H4 (cell line): ENCODE measurements at places on chromosomes 1 and 21.

GRCh38 chr1:60114745-60115318 is 41.3 kb upstream of the C1orf87 start:
- no peak for DNase-seq

GRCh38 chr21:42374864-42375499 is 8.6 kb upstream of the TFF1 start:
- no peak for DNase-seq

- no peak for DNase-seq
Observed at GRCh38 chr21:45358261-45358670, 46.7 kb upstream of the COL18A1 start.

DNA sequence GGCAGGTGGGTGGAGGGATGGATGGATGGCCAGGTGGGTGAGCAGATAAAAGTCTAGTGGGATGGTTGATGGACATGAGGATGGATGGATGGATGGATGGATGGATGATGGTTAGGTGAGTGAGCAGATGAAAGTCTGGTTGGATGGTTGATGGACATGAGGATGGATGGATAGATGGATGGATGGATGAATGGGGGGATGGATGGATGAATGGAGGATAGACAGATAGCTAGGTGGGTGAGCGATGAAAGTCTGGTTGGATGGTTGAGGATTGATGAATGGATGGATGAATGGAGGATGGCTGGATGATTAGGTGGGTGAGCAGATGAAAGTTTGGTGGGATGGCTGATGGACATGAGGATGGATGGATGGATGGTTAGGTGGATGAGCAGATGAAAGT is 9.0 kb upstream of the ARHGEF19 start:
- DNase-seq, result no peak

- DNase-seq, result no peak
Observed at GRCh38 chr1:205704903-205705302, 24.6 kb upstream of the SLC45A3 start.

DNA sequence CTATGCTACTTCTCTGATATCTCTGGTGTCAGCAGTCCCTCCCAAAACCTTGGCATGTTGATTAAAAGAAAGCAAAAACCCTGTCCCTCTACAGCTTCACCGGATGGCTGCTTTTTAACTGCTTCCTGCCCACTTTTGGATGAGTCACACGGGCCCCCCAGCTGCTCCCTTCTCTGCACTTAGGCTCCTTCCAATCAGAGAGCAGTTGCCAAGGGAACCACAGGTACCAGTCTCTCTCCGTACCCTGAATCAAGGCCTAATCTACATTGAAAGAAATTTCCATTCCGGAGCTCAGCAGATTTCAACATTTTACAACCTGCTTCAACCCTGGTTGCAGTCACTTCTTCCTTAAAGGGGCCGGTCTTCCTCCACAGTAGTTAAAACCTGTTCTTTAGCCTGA is 70.6 kb upstream of the GJB5 start:
- DNase-seq, result no peak

DNA sequence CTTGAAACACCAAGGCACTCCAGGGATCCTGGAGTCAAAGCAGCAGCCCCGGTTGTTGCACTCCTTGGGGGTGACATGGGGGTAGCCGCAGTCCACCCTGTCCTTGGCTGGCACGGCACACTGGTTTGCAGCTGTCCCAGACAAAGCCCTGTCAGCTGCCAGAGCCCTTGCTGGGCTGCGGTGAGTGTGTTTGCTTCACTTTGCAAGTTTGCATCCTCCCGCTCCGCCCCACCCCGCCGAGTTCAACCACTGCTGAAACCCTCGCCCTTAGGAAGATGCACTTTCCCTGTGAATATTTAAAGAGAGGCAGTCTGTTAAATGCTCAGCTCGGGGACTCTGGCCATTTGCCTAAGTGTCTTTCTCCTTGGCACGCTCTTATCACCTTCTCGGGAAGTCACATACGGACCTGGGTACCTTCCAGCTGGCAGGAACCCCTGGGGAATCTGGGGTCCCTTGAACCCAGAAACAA is 1.7 kb downstream of the TFF3 start:
- no peak for DNase-seq

DNA sequence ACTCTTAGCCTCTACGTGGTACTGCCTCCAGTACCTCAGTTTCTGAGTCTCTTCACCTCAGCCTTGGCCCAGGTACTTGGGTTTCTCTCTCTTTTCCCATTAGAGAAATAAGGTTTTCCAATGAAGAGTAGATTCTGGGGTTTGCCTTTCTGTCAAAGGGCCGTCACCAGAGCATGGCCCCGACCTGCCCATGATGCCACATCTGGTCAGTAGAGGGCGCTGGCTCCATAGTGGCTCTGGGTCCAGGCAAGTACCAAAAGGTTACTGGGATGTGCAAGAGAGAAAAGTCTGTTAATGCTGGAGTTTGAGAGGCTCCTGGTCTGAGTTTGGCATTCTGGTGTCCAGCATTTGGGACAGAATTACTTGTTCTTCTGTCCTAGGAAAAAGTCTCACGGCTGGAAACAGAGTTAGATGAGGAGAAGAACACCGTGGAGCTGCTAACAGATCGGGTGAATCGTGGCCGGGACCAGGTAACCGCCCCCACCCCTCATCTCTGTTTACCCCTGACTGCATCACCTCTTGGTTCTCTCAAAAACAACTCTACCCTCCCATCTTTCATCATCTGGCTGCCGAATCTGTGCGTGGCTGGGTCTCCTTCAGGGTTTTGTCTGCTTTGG is 5.3 kb upstream of the TUFT1 start:
- DNase-seq, result peak; percentile 55

GRCh38 chr1:236129306-236129705 is 13.0 kb upstream of the GPR137B start:
- DNase-seq, result no peak

- DNase-seq, result peak; percentile 81
Observed at GRCh38 chr1:220487297-220487820, 40.6 kb upstream of the MARK1 start.
